Mesothelial cell of epicardium (in vitro differentiated cells): ENCODE measurements at places on chromosomes 6 and 20.

- DNase-seq = no peak
Observed at GRCh38 chr6:21538186-21538798, 55.3 kb upstream of the SOX4 start.

- DNase-seq = no peak
Observed at GRCh38 chr6:16388488-16388887, 150.1 kb downstream of the GMPR start.

DNA sequence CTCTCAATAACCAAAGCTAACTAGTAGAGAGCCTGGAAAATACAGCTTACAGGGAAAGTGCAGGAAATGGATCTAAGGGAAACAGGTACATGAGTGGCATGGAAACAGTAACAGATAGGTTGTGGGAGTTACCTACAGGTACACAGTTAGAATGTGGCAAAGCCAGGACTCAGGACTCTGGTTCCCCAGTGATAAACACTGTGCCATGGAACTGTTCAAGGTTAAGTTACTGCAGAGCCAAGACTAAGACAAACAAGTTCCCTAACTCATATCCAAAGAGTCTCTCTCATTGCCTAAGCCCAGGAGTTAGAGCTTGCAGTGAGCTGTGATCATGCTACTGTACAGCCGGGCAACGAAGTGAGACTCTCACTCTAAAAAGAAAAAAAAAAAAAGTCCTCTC is 6.6 kb downstream of the MED20 start:
- DNase-seq = no peak

DNA sequence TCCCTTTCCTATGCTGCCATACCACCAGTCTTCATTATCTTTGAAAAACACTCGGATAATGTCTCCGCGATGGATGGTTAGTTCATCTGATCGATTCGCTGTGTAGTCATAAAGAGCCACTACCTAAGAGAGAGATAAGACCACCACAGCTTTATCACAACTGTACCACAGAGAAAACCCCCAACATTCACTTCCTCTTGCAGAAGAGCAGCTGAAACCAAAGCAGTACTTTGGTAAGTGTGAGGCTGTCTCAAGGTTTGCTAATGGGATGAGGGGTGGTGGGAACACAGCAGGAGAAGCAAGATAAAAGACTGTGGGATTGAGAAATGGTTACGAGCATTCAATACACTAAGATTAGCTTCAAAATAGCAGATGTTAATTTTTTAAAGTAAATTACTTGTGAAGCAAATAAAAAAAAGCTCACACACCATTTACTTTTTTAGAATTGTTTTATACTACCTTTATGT is 142.1 kb downstream of the MYB start:
- no peak for DNase-seq

DNA sequence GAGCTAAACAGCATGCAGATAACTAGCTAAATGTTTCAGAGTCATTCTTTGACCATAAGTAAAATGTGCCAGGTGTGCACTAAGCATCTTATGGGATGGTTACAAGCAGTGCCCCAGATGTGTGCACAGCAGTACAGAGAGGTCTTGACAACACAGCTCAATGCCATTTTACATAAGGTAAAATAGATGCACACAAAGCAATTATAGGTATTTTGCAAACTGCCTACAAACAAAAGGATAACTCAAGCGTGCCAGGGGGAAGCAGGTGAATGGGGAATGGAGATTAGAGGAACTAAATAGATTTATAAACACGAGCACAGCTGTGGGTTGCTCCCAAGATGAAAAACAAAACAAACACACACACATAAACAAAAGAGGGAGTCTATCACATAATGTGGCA is 64.8 kb downstream of the SLC2A10 start:
- DNase-seq = no peak

DNA sequence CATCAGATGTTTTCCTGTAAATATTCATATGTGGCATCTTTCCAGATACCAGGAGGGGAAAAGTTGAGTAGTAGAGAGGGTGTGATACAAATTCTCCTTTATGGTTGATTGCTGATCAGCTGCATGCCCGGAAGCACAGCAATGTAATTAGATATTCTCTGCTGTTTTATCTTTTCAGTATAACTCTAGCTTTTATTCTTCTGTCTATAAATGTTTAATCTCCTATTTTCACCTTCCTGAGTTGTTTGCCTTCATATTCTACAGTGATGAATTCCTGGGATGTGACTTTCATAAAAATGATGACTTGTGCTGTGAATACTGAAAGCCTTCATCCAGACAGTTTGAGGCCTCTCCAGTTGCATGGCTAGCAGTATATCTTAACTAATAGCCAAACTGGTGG is 53.7 kb downstream of the SH3BGRL2 start:
- no peak for DNase-seq

DNA sequence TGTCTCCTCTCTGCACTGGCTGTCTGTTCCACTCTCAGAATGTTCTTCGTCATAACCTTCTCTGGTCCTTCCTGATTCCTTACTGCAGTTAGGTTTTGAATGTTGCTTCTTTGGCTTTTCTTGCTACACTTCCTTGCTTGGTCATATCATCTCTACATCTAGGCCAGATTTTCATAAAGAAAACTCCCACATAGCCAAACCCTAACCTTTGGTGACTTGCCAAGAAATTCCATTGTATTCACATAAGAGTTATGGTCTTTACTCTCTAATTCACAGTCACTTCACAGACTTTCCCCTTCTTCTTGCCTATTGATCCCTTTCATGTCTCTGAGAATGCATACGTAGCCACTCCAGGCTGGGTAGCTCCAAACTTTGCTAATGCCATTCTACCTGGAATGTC is 41.9 kb upstream of the SIM1 start:
- DNase-seq = no peak
